H1 (cell line): ENCODE measurements at places on chromosomes 4 and X. TPM values are rescaled to one million over a fixed set of nuclear protein-coding genes. Genes with fewer than 3 reads are reported as not detected.

GRCh38 chr4:84503495-84504437, 4.7 kb upstream of the NKX6-1 start:
- DNase-seq = no peak
- H3K36me3 ChIP-seq = no peaks in the 10 kb centered on the region; the same call in 1 of the 2 replicates
- peaks cover 50% of the 10 kb centered on the region for H3K27me3 ChIP-seq
- H3K27ac ChIP-seq = no peak overlapping the region
- peaks cover 3% of the 10 kb centered on the region for H3K4me1 ChIP-seq
- H3K4me3 ChIP-seq = no peak overlapping the region

GRCh38 chrX:70922774-70923473, 8.0 kb downstream of the SLC7A3 start:
- peaks cover 29% of the 10 kb centered on the region for H3K36me3 ChIP-seq
- H3K27me3 ChIP-seq = no peaks in the 10 kb centered on the region
- H3K4me1 ChIP-seq = no peaks in the 10 kb centered on the region; the same call in 1 of the 2 replicates

DNA sequence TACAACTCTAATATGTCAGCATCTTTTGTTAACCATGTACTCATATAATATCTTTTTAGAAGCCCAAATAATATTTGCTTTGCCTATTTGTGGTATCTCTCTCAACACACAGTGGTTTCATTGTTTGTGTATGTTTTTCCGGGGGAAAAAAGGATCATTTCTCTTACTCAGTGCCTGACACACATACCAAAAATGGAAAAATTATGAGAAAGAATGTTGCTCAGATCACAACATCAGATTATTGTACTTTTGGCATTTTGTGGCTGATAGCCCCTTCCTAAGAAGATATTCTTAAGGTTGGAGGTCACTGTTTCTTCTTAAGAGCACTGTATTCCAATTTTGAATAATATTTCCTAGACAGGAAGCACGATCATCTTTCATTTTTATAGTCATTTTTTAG, 93.6 kb downstream of the PDLIM5 start:
- H3K27me3 ChIP-seq = no peaks in the 10 kb centered on the region
- no peaks in the 10 kb centered on the region for H3K36me3 ChIP-seq
- DNase-seq = no peak
- H3K4me3 ChIP-seq = no peak overlapping the region
- H3K4me1 ChIP-seq = peaks cover 6% of the 10 kb centered on the region; the same call in 1 of the 2 replicates

GRCh38 chr4:62051332-62051731, 851.2 kb downstream of the ADGRL3 start:
- H3K27me3 ChIP-seq = no peaks in the 10 kb centered on the region
- DNase-seq = no peak
- H3K4me3 ChIP-seq = no peak overlapping the region
- H3K4me1 ChIP-seq = no peaks in the 10 kb centered on the region
- H3K36me3 ChIP-seq = no peaks in the 10 kb centered on the region

GRCh38 chr4:100591161-100591876, 73.5 kb upstream of the EMCN start:
- no peak overlapping the region for H3K27ac ChIP-seq
- H3K36me3 ChIP-seq = no peaks in the 10 kb centered on the region

DNA sequence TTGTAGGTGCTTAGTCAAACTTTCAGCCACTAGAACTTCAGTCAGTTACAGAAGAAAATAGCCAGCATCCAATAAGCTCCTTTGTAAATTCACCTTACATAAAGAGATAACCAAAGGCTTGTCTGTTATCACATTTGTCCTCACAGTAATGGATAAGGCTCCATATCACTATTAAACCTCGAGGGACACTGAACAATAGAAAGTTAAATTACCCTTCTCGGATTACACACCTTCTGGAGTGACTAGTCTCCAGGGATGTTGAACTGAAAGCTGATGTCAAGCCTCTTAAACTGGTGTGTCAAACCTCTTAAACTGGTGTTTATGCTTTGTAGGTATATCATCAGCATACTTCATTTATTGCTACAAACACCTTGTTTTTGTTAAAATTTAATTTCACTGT, 639.0 kb downstream of the CENPC start:
- no peaks in the 10 kb centered on the region for H3K36me3 ChIP-seq
- H3K27me3 ChIP-seq = no peaks in the 10 kb centered on the region
- no peak overlapping the region for H3K4me3 ChIP-seq
- H3K4me1 ChIP-seq = no peaks in the 10 kb centered on the region
- no peak overlapping the region for H3K27ac ChIP-seq

DNA sequence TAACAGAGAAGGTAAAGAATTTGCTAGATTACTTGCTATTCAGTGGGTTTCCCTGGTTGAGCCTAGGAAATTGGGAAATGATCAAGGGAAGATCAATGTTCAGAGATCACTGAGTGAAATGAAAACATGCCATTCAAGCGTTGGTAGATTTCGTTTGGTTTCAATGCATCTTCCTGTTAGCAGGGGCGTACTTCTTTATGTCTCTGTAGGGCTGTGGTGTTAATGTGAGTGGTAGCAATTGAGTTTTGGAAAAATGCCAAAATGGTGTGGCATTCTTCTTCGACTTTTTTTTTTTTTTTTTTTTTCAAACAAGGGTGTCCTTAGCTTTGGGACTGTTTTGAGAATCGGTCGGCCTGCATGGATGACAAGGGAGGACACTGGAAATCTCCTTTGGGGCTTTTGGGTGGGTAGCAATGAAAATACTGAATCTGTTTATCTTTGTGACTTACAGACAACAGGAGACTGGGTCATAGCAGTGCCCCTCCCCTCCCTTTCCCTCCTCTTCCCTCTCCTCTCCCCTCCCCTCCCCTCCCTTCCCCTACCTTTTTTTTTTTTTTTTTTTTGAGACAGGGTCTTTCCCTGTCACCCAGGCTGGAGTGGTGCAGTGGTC, 50.4 kb downstream of the SPRY1 start:
- H3K27ac ChIP-seq = no peak overlapping the region
- no peak for DNase-seq
- H3K4me3 ChIP-seq = no peak overlapping the region
- no peaks in the 10 kb centered on the region for H3K36me3 ChIP-seq
- H3K4me1 ChIP-seq = peaks cover 4% of the 10 kb centered on the region; the same call in 1 of the 2 replicates

- H3K36me3 ChIP-seq = no peaks in the 10 kb centered on the region
- H3K27me3 ChIP-seq = no peaks in the 10 kb centered on the region
- DNase-seq = no peak
- H3K4me1 ChIP-seq = peaks cover 2% of the 10 kb centered on the region
- no peak overlapping the region for H3K4me3 ChIP-seq
- H3K27ac ChIP-seq = no peak overlapping the region
These were observed 75.8 kb downstream of the EVC2 start for GRCh38 chr4:5632571-5632970.

- no peak for DNase-seq
- peaks cover 8% of the 10 kb centered on the region; the same call in 1 of the 2 replicates for H3K36me3 ChIP-seq
- no peak overlapping the region for H3K4me3 ChIP-seq
- H3K4me1 ChIP-seq = no peaks in the 10 kb centered on the region
- no peaks in the 10 kb centered on the region for H3K27me3 ChIP-seq
These were observed 39.5 kb downstream of the USP38 start for GRCh38 chr4:143224255-143224654.

GRCh38 chrX:140190441-140191108, 225.3 kb upstream of the CXorf66 start:
- H3K4me1 ChIP-seq = no peaks in the 10 kb centered on the region
- H3K27ac ChIP-seq = no peak overlapping the region
- H3K36me3 ChIP-seq = no peaks in the 10 kb centered on the region

- no peaks in the 10 kb centered on the region for H3K36me3 ChIP-seq
- H3K4me3 ChIP-seq = no peak overlapping the region
- H3K4me1 ChIP-seq = no peaks in the 10 kb centered on the region
- no peak for DNase-seq
These were observed 167.4 kb downstream of the HS3ST1 start for GRCh38 chr4:11261066-11261850.

DNA sequence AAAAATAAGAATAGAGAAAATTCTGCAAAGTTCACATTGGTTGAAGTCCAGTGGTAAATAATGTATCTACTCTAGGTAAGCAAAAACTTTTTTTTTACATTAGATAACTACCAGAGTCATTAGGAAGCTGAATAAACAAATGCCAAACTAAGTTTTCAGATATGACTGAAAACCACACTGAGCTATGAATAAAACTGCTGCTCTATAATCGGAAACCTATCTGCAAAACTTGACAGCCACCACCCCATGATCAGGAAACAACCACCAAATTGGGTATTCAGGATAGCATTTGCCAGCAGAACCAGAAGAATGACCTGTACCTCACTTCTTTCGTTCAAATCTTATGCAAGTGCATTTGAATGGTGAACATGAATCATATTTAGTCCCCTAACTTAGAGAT, 173.0 kb upstream of the TET2 start:
- H3K36me3 ChIP-seq = no peaks in the 10 kb centered on the region
- H3K27me3 ChIP-seq = no peaks in the 10 kb centered on the region
- H3K4me1 ChIP-seq = no peaks in the 10 kb centered on the region
- H3K27ac ChIP-seq = no peak overlapping the region
- no peak overlapping the region for H3K4me3 ChIP-seq

- no peak overlapping the region for H3K4me3 ChIP-seq
- H3K36me3 ChIP-seq = no peaks in the 10 kb centered on the region
- H3K27ac ChIP-seq = no peak overlapping the region
These were observed 595.0 kb downstream of the GLUD2 start for GRCh38 chrX:121642415-121642814.

- H3K4me3 ChIP-seq = no peak overlapping the region
- H3K4me1 ChIP-seq = no peaks in the 10 kb centered on the region
- no peaks in the 10 kb centered on the region for H3K36me3 ChIP-seq
These were observed 2.4 kb upstream of the RAB40AL start for GRCh38 chrX:102934624-102935023.

DNA sequence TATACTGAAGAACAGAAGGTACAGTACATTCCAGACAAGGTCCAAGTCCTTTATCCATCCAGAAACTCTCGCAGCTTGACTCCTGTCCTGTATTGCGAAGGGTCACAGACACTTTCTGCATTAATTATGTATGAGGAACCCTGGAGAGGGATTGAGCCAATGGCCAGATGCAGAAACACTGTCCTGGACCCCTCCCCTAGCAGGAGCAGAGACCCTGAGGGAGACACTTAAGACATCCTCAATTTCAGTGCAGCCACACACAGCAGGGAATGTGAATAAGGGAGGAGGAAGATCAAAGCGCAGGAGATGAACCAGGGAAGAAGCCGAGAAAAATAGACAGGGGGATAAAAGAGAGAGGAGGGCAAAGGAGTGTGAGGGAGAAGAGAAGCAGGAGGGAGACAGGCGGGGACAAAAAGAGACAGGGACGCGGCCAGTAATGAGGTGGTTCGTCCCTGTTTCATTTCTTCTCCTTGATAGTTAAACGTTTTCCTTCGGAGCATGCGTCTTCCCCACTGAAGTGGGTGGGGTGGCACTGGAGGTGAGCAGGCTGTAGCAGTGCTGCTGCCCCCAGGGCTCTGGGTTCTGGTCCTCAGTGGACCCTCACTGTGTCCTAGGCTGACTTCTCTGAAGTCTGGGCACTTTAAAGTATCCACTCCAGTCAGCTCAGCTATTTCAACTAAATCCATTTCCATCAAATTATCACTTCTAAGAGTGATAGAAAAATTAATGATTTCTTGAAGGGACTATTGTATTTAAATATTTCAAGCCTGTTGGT, 356.4 kb upstream of the NOCT start:
- DNase-seq = no peak
- peak overlapping the region; percentile 67 for H3K27ac ChIP-seq
- H3K36me3 ChIP-seq = no peaks in the 10 kb centered on the region
- peaks cover 18% of the 10 kb centered on the region for H3K4me1 ChIP-seq
- H3K27me3 ChIP-seq = no peaks in the 10 kb centered on the region

DNA sequence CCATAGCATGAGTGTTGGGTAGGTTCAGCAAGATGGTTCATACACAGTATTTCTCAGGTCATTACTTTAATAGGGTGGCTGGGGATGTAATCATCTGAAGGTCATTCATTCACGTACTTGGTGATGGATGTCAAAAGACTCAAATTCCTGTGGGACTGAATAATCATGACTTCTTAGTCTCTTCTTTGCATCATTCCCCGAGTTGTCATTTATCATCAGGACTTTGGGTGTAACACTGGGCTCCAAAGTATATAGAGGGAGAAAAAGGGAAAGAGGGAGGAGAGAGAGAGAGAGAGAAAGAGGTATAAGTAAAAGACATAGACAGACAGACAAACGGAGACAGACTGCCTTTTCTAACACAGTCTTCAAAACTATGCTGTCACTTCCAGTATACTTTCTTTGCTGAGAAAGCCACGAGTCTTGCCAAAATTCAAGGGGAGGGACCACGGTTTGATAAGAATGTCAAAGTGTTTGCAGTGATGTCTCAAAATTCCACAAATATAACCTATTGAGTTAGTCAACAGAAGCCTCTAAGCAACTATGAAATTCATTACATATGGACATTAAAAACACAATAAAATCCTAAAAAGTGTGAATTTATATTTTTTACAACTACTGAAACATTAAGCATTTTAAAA, 55.9 kb downstream of the UGT2A3 start:
- no peaks in the 10 kb centered on the region for H3K27me3 ChIP-seq
- H3K36me3 ChIP-seq = no peaks in the 10 kb centered on the region
- no peak overlapping the region for H3K27ac ChIP-seq
- no peaks in the 10 kb centered on the region for H3K4me1 ChIP-seq
- DNase-seq = no peak

- H3K27ac ChIP-seq = no peak overlapping the region
- no peaks in the 10 kb centered on the region for H3K4me1 ChIP-seq
- no peaks in the 10 kb centered on the region for H3K27me3 ChIP-seq
- no peaks in the 10 kb centered on the region for H3K36me3 ChIP-seq
- H3K4me3 ChIP-seq = no peak overlapping the region
- DNase-seq = no peak
These were observed 68.8 kb upstream of the CLNK start for GRCh38 chr4:10753336-10753735.

- no peak overlapping the region for H3K4me3 ChIP-seq
- no peaks in the 10 kb centered on the region for H3K36me3 ChIP-seq
- no peaks in the 10 kb centered on the region for H3K27me3 ChIP-seq
- no peak for DNase-seq
- no peaks in the 10 kb centered on the region for H3K4me1 ChIP-seq
- H3K27ac ChIP-seq = no peak overlapping the region
These were observed 88.4 kb downstream of the FRMPD3 start for GRCh38 chrX:107537815-107538214.

GRCh38 chr4:79626611-79627010, 218.6 kb upstream of the GK2 start:
- no peak for DNase-seq
- H3K36me3 ChIP-seq = no peaks in the 10 kb centered on the region
- H3K27me3 ChIP-seq = no peaks in the 10 kb centered on the region

DNA sequence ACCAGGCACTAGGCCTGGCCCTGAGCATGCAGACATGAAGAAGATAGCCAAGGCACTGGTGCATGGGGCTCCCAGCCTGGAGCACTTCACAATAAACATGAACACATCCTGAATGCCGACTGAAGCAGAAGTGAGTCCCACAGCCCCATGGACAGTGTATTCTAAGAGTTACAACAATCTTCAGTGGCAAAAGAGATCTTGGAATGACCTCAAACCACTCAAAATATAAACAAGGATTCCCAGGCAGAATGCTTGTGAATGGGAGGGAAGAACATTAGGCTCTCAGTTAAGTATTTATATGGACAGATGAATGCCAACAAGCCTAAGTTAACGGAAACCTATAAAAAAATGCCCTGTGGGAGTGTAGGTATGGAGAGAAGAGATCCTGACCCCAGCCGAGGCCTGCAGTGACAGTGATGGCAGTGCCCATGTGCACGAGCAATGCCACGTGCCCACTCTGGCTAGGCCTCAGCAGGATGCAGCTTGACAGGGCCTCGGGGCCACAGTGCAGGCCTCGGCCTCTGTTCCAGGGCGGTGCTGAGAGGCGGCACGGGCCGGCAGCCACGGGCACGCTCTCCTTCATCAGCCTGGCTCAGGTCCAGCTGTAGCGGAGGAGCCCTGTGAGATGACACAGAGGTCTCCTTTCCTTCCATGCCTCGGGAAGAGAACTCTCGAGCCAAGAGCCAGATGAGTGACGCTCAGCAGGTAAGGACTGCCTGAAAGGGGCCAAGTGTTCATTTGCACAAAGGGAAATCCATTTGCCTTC, 49.2 kb downstream of the IRF2 start:
- H3K27ac ChIP-seq = no peak overlapping the region
- H3K4me3 ChIP-seq = no peak overlapping the region
- H3K36me3 ChIP-seq = no peaks in the 10 kb centered on the region; the same call in none of the 2 replicates
- no peak for DNase-seq

The FAM9C gene
- total RNA-seq = not detected in 2 replicates

The CTAG1B gene
- total RNA-seq = not detected in 2 replicates
